ENCODE measurements at places on chromosomes 16 and 17.

GRCh38 chr16:85045641-85046471, 18.3 kb downstream of the KIAA0513 start:
- no peak for DNase-seq

GRCh38 chr17:62688398-62689160, 61.1 kb downstream of the MRC2 start:
- DNase-seq = peak; percentile 35

DNA sequence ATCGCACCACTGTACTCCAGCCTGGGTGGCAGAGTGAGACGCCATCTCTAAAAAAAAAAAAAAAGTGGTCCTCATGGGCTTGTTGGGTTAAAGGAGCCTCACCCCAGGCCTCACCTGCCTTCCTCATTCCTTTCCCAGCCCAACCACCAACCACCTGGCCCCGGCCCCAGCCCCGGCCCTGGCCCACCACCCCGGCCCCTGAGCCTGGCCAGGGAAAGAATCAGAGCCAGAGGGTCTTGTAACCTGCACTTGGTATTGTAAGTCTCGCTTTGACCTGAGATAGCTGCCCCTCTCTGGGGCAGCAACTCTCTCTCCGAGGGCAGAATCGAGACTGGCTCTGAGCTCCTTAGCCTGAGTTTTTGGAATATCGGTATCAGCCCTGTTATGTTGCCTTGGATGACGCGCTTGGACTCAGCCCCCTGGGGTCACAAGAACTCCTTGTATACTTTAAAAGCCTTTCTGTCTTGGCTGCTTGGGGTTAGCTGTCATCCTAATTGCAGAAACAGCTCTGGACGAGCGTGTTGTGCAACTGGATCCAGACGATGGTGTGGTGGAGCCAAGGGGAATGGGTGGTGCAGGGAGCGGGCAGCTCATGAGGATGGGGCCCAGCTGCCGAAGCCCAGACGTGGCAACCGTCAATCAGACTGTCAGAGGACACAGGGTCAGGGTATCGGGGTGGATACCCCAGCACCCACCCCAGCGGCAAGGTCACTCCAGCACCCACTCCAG, 14.6 kb downstream of the SMTNL2 start:
- DNase-seq = no peak

DNA sequence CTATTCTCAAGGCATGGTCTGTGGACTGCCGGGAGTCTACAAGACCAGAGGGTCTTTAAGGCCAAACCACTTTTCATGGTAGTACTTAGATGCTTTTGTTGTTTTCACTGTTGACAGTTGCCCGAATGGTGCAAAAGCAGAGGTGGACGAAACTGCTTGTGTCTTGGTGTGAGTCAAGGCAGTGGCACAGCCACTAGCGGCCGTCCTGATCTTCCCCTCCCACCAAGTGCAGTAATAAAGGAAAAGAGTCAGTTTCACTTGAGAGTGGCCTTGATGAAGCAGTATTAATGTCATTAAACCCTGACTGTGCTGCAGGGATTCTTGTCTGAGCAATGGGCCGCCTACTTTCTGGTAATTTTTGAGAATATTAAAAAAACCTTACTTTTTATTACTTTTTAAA, 109.1 kb downstream of the PRKCA start:
- no peak for DNase-seq

DNA sequence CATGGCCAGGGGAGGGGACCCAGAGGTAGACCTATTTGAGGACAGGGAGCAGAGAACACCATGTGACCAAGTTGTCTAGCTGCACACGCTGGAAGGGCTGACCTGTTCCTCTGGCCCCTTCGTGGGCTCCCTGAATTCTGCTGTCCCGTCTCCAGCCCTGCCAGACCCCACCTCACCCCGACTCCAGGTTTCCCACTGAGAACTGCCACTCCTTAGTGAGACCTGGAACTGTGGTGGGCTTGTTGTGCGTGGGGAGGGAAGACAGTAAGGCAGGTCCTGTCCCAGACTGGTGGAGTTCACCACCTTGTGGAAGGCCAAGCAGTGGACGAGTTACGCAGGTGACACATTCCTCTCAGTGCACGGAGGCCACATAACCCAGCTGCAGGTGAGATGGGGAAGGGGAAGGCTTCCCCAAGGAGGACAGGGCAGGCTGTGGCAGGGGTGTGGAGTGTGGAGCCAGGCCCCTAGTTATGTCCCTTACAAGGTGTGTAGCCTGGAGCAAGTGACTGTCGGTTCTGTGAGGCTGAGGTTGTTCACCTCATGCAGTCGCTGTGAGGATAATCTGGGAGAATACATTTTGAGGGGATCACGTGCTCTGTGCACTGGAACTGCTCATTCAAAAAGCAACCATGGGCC, 54.7 kb downstream of the USP22 start:
- DNase-seq = no peak

DNA sequence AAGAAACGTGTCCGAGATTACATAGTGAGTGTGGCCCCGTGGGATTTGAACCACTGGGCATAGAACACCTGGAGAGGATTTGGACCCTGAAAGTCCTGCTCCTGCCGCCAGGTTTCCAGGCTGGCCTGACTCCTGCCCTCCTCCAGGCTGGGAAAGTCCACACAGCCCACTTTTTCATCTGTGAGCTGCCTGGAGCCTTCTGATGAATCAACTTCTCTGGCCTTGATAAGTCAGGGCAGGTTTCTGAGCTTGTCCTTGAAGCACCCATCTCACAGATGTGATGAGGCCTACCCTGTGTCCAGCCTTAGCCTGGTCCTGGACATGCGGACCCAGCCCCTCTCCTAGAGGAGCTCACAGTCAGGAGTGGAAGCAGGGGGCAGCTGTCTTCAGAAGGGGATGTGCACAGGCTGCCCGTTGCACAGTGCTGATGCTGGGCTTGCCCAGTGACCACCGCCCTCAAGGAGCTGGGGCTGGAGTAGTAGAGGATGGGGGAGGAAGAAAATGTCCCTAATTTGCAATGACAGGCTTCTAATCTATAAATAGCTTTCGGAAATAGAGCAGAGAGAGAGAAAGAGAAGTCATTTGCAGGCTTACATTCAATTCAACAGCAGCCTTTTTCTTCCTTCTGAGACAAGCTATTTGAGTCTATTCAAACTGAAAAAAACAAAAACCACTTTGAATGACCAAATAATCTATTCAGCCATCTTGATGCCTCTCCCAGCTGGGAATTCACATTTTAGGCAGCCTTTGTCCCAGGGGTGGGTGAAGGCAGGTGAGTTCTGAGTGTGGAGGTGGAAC, 73.5 kb upstream of the DNAJA2 start:
- no peak for DNase-seq

GRCh38 chr17:18027280-18027679, 11.7 kb downstream of the ATPAF2 start:
- DNase-seq = no peak

GRCh38 chr17:7383742-7384488, 3.0 kb downstream of the TNK1 start:
- DNase-seq = no peak
